NCI-H1105 treated with DMSO at 0.1 percent for 48 hours (cell line): ENCODE measurements at places on chromosomes 2 and 18.

GRCh38 chr2:16225545-16225944, 285.2 kb downstream of the MYCN start:
- no peak for DNase-seq

GRCh38 chr18:42508683-42509296, 553.8 kb downstream of the PIK3C3 start:
- no peak for DNase-seq

DNA sequence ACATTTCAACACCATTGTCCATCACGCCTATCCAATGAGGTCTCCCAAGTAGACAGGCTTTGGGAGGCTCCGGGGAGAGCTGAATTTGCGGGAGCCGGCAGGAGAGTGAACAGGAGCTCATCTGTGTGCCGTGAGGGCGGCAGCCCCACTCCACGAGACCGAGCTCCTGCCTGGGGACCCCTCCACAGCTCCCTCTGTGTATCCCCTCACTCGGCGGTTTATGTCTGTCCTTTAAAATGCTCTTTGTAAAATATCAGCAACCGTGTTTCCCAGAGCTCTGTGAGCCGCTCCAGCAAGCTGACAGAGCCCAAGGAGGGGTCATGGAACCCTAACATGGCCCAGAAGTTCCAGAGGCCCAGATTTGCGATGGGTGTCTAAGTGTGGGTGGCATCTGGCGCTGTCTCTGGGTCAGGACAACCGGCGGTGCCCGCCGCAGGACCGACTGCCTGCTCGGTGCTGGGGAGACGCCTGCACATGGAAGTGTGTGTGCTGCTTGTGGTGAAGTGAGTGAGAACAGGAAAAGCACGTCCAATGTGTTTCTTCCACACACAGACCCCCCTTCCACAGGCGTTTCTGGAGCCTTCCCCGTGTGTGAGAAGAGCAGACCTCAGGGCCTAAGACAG, 34.8 kb downstream of the SLC66A2 start:
- DNase-seq: no peak

GRCh38 chr2:6181525-6181924, 489.3 kb downstream of the SOX11 start:
- peak; percentile 0 for DNase-seq

DNA sequence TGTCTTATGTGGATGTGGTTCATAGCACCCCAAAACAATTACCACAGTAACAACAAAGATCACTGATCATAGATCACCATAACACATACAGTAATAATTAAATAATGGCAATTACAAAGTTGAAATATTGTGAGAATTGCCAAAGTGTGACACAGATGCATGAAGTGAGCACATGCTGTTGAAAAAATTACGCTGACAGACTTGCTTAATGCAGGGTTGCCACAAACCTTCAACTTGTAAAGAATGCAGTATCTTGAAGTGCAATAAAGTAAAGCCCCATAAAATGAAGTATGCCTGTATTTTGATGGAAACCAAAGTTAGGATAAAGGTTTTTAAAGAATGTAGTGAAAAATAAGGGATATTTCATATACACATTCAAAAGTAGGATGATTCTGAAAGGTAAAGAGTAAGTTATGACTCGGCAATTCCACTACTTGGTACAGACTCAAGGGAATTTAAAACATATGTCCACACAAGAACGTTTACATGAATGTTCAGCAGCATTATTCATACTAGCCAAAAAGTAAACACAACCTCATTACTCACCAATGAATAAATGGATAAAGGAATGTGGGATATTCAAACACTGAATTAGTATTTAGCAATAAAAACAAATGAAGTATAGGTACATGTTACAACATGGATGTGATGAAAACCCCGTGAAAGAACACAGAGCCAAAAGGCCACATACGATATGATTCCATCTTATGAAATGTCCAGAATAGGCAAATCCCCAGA, 61.6 kb downstream of the SCN9A start:
- DNase-seq: no peak

DNA sequence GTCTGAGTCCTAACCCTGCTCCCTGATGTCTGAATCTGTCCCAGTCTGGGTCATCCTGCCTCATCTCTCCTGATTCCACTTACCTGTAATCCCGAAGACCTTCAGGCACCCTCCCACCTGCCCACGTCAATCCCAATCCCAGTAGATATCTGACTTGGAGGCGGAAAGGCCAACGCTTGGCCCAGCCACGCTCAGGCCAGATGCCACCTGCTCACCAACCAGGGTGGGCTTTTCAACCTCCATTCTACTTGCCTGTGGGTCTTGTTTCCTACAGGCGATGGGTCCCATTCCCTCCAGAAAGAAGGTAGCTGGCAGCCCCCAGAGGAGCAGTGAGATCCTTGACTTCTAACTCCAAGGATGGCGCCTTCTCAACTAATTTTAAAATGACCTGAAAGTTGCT, 59.7 kb downstream of the INPP5D start:
- no peak for DNase-seq

GRCh38 chr2:30287190-30287840, 56.0 kb downstream of the LBH start:
- DNase-seq: no peak
